ENCODE measurements at places on chromosomes 4 and X.
A peak's percentile ranks its signal among the peaks of the same experiment; 100 is the strongest.

DNA sequence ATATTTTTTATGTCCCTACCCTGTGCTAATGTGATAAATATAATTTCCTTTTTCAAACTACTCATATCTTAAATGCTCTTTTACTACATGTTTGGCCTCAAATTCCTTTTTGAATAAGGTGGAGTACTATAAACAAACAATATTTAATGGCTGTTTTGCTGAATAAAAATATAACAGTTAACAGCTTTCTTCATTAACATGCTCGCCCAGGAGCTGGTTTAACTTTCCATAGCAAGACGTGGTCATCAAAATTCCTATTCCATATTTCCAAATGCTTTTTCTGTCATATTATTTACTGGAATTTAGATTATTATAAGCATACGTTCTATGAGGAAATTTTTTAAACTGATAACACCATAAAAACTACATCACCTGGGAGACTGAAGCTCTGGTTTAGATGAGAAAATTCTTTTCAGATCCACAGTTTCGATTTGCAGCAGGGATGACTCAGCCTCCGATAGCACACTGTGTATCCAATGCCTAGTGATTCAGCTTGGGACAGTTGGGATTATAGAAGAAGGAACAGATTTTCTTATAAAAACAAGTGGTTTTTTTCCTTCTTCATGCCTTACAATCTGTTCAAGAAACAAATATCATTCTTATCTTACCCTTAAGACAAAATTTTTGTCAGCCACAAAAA, 129.1 kb downstream of the FBXO8 start:
- DNase-seq: peak; percentile 13

GRCh38 chrX:130834149-130834548, 68.9 kb downstream of the ENOX2 start:
- no peak for DNase-seq

DNA sequence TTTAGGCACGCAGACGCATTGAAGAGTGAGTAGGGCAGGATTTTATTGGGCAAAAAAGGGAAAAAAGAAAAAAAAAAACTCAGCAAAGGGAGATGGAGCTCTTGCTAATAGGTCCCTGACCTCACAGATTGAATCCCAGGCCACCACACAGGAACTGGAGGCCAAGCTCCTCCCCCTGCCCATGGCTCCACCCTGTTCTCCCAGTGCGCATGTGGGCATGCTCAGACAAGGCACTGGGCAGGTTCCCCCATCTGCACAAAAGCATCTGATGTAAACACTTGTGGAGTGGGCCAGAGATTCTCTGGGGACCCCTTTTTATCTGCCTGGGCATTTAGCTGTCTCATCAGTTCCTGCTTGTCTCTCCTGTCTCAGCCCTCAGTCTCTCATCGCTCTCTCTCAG, 9.5 kb downstream of the FRMD7 start:
- no peak for DNase-seq

DNA sequence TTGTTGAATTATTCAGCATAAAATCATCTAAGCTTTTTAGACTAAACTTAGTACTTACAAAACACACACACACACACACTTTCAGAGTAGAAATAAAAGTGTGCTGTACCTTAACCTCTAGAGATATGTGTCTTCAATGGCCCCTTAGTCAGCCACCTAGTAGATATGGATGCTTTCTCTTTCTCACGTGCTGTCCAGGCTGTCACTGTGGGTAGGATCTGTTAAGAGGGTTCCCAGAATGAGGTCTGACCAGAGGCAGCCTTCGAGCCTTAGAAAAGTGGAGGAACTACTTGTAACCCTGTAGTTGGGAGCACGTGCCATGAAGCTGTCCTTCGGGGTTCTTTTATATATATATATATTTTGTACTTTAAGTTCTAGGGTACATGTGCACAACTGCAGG, 117.9 kb downstream of the COL4A5 start:
- DNase-seq: no peak

All from ovary (tissue), 10 donors.